IPS-NIHi11 (cell line): ENCODE measurements at places on chromosomes 5 and 9.

DNA sequence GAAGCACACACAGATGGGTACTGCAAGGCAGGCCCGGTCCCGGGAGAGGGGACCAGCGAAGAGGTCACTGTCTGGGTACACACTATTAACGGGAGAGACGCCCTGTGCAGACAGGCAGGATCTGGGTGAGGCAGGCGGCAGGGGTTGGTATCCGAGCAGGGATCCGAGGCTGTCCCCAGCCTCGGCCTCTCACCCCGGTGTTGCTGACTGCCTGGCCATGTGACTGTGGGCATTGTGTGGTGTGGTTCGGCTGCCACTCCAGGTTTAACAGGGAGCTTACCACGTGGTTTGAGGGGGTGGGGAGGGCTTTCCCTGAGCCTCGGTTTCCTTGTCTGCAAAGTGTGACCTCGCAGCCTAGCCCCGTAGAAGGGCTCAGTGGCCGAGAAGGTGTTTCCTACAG is 11.1 kb upstream of the RALGDS start:
- no peak for DNase-seq

DNA sequence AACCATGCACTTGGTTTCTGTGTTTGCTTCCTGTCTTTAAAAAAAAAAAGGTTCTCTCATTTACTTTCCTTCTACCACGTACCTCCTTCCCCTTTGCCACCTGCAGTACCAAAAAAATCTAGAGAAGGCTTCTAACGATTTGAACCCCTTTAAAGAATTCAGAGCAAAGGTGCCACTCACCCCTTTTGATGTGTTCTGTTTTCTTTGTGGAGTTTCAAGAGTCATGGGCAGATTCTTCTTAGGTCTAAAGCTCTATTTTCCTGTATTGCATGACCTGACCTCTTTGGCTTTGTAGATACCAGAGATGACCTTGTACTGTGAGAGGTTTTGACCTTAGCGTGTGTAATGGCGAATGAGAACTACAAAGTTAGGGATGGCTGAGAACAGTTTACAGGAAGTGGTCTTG is 29.0 kb downstream of the TXNDC8 start:
- no peak for DNase-seq

GRCh38 chr9:98117984-98118639 is 910 bp downstream of the TRIM14 start:
- DNase-seq = no peak

GRCh38 chr5:66230551-66230950 is 86.5 kb downstream of the SREK1 start:
- peak; percentile 36 for DNase-seq

DNA sequence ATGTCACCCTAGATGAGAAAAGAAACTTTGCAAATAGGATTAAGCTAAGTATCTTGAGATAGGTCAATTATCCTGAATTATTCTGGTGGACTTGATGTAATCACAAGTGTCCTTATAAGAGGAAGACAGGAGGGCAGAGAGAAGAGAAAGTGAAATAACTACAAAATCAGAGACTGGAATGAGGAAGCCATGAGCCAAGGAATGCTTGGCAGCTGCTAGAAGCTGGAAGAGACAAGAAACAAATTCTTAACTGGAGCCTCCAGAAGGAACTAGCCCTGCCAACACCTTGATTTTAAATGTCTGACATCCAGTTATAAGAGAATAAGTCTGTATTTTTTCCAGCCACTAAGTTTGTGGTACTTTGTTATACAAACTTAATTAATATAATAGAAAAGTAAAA is 480.0 kb downstream of the NR2F1-AS1 start:
- no peak for DNase-seq

DNA sequence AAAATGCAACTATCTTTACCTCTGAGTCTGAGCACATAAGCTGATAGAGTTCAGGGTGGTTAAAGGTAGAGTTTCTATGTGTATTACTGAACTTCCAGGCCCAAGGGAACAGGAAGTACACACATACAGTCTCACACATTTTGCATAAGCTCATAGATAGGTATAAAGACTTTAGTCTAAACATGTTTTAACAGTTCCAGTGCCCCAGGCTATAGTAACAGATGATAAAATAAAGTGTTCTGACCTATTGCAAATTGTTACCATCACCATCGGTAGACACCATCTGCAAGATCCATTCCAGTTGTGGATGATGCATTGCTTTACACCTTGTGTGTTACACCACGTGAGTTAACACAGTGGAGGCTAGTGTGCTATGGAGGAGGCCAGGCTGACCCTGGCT is 95.8 kb downstream of the TMEM174 start:
- no peak for DNase-seq

GRCh38 chr5:58294598-58295305 is 165.1 kb downstream of the PLK2 start:
- no peak for DNase-seq
